Renal cortex interstitium (tissue), 15 donors: ENCODE measurements at places on chromosomes 12 and 14.
A peak's percentile ranks its signal among the peaks of the same experiment; 100 is the strongest.

DNA sequence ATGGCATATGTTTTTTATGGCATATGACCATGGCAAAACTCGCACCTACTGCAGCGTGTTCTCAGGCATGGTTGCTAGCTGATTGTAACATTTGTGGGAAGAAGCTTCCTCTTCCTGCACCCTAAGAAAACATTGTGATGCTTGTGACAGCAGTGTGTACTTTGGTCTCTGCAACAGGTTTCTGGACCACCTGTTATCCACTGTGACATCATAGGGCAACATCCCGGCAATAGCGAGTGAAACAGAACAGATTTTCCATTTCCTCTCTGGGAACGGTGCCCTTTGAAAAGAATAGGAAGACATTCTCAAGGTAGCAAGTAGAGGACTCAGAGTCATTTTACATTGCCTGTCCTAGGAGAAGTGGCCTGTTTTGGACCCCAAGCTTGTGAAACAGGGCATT, 135.4 kb upstream of the TRHDE start:
- DNase-seq, result no peak

DNA sequence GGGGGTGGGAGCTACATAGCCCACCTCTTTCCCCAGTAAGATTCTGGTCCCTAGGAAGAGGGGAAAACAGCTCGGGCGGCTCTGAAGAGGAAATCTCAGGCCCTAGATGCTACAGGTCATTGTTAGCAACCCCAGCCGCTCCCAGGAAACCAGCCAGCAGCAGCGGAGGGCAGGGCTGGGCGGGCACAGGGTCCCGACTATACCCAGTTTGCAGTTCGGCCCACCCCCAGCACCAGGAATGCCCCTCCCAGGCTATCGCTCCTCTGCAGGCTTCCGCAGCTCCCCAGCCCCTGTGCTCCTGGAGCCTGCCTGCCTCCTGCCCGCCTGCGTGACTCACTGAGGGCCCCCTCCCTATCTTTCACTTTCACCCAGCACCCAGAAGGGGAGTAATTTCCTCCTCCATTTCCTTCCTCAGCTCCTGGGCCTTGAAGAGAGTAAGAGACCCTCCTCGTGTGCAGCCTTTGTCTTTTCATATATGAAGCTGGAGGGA, 27.2 kb upstream of the PNMA1 start:
- DNase-seq, result no peak

DNA sequence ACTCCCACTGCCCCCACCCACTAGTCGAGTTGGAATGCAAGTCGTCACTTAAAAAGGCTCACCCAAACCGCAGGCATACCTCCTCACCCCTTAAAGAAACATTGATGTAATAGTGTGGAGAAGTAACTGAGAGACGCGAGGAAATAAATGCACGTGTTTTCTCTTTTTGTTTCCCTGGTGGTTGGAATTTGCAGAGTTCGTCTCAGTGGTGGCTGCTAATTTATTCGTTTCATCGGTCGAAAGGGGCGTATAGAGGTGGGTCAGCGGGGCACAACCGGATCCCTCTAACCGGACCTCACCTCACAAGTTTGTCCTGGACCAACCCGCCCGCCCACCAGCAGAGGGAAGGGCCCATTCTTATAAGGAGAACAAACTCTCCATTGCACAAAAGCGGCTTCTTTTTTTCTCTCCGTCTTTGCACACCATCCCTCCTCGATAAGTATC, 5.0 kb upstream of the NPAS3 start:
- DNase-seq, result no peak

GRCh38 chr12:42161529-42161928, 16.9 kb upstream of the GXYLT1 start:
- DNase-seq, result no peak

DNA sequence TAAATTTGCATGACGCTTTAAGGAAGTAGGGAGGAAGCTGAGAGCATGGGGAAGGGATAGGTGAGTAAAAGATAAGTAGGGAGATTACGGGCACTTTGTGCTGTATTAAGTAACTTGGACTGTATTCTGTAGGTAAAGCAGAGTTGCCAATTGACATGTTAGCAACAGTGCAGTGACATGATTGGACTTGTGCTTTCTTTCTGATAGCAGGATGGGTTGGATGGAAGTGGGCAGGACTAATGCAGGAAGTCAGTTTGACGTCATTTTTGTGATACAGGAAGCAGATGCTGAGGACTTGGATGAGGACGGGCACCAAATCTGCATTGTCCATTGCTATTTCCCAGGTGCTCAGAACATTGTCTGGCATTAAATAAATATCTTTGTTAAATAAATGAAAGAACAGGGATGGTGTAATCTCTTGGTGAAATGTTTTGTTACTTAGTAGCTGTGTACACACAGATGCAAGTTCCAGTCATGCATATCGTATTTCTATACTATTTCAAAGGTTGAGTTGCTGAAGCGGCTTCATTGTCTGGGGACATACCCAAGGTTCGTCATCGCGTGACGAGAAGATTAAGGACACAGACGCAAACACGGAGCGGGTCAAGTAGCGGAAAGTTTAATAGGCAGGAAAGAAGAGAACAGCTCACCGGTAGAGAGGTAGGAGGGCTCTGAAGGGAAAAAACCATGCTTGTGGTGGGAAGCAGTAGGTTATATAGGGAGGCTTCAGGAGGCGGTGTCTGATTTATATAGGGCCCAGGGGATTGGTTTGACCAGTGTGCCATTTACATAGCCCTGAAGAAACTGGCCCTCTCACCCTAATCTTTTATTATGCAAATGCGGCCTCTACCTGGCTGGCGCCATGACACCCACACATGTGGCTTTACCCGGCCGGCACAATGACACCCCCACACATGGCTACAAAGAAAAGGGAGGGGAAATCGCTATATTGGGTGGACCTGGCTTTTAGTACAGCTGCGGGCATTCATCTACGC, 30.7 kb downstream of the GUCY2C start:
- no peak for DNase-seq

GRCh38 chr12:47889040-47889439, 15.8 kb downstream of the VDR start:
- no peak for DNase-seq

DNA sequence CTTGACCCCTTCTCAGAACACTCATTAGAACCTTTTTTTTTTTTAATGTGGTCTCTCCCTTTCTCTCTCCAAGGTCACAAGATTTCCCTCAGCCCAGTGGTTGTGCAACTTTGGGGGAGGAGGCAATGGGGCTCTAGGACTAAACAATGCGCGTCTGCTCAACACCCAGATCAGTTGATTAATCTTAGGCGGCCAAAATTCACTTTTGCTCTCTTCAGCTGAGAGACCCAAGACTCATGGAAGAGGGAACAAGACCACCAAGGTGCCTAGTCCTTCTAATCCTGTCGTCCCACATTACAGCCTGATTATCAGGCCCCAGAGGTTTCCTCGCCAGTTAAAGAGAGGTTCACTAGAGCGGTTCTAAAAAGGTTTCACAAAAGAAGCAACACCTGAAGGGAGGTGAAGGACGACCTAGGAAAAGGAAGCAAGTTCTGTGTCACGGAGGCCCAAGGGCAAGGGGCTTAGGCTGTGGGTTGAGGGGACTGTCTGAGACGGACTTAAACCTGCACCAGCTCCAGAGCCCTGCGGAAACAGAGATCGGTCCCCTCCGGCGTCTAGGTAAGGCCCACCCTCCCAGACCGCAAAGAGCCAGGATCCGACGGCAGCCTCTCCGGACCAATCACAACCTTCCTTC, 824 bp upstream of the TARBP2 start:
- no peak for DNase-seq

GRCh38 chr12:84950971-84951546, 38.5 kb upstream of the SLC6A15 start:
- no peak for DNase-seq

DNA sequence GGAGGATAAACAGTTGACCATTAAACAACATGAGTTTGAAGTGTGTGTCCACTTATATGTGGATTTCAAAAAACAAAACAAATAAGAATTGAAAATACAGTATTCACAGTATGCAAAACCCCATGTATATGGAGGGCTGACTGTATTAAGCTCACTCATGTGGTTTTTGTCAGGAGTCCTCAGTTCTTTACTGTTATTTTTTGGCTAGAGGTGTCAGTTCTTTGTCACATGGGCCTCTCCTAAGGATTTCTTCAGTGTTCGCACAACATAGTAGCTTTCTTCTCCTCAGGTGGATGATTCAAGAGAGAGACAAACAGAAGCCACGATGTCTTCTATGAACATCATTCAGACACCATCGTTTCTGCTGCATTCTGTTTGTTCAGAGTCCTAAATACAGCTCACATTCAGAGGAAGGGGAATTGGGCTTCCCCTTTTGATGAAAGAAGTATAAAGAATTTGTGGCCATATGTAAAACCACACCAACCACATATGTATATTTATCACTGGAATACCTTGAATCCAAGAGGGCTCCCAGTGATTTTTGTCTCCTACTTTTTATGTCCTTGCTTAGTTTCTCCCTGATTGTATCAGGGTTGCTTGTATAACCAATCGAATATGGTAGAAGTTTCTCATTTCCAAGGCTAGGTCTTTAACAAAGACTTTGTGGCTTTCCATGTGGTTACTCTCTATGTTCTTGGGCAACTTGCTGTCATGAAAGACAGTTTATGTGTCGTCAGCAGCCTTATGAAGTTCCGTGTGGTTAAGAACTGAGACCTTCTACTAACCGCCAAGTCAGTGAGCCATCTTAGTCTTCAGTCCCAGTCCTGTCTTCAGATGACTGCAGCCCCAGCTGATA, 18.9 kb downstream of the MNAT1 start:
- DNase-seq, result no peak

DNA sequence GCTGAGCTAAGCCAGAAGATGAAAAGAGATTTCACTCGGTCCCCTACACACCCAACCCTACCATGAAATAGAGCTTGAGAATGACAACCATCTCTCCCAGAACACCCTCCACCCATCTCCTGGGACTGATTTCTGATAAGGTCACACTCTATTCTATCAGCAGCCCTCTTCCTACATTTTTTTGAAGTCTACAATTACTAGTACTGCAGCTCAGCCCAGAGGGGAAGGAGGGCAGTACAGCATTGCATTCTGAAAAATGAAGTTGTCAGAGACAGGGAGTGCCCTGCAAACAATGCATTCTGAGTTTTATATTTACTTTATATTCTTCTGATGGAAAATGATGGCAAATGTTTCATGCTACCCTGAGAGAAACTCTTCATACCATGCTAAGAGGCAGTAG, 318.5 kb downstream of the BCAT1 start:
- no peak for DNase-seq

DNA sequence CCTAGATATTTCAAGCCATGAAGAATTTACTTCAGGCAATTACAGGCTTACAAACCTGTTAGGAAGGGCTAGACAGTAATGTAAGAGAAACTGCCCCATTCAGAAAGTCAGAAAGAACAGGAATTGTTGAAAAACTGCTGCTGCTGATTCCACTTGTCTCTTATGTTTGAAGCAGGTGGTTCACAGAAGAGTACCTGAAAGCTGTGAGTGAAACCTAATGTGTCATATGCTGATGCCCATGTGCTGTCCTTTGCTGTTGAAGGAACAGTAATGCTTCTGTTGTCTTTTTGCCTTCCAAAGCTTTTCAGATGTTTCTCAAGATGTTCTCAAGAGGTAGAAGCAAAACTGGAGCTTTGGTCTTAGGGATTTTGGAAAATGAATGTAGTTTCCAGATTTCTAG, 39.0 kb downstream of the MNAT1 start:
- DNase-seq, result no peak

DNA sequence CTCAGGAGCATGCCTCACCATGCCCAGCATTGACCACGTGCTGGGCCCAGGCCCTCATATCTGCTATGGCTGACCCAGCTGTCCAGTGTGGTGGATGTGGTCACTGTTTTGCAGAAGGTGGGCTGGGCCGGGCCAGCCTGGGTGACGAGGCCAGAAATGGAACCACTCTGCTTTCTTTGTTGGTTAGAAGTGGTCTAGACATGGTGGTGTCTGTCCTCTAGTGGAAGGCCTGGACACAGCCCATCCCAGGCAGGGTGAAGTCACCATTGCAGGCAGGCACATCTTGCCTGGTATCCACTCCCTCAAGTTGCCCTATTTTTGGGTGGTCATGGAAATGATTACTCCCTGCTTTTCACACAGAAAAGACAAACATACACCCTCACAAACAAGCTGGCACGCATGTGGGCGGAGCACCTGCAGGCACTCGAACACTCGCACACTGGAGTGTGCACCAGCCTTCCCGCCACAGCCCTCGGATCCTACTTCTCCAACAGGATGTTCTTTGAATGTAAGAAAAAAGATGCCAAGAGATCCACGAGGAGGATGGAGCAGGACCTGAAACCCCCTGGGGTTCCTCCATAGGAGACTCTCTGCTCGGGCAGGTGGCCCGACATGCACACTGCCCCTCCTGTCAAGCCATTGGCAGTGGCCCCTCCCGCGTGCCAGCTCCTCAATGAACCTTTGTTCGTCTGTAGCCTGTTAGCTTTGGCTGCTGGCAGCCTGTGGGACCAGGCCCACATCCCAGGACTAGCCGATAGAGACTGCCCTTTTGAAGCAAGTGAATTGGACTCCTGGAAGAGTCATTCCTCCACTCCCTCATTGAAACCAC, 38.4 kb downstream of the MLXIP start:
- DNase-seq, result no peak

DNA sequence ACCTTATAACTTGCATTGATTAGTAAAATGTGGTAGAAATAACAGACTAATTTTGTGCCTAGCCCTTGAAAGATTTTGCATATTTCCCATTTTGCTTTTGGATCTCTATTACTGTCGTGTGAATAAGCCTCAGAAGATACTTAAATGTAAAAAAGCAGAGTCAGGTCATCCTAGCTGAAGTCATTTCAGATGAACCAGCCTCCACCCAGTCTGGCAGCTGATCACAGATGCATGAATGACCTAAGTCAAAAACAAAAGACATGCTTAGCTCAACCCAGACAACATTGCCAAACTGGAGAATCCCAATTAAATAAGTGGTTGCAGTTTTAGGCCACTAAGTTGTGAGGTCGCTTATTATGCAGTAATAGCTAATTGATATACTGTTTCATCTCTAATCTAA, 349.9 kb downstream of the C12orf50 start:
- no peak for DNase-seq

GRCh38 chr12:122079532-122080081, 1.1 kb downstream of the MLXIP start:
- no peak for DNase-seq

DNA sequence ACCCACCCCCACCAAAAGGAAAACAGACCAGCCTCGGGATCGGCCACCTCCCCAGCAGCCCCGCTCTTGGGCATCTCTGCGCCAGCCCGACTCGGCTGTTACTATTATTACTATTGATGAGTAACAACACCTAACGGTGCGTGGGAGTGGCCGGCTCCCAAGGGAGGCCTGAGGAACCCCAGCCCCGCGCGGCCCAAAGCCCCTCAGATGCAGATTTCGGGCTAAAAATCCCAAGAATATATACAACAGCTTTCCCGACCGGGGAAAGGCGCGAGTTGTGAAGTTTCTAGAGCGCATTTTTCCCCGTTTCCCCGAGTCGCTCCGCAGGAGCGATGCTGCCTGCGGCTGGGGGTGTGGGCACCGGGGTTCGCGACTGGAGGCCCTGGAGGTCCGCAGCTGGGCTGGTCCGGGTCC, 565 bp downstream of the NT5DC3 start:
- peak; percentile 4 for DNase-seq

- DNase-seq, result no peak
These were observed 79.5 kb downstream of the PPFIA2 start for GRCh38 chr12:81679614-81680013.

- no peak for DNase-seq
These were observed 454.9 kb downstream of the LRIG3 start for GRCh38 chr12:58465418-58465817.

- DNase-seq, result no peak
These were observed 36.5 kb downstream of the FOS start for GRCh38 chr14:75315144-75315543.
